ENCODE measurements at places on chromosomes 3 and 15. TPM values are rescaled to one million over a fixed set of nuclear protein-coding genes. Genes with fewer than 3 reads are reported as not detected.

The SLC6A1 gene
- total RNA-seq = not detected

GRCh38 chr3:23761440-23761896 lies 44.3 kb upstream of the UBE2E1 start:
- no peak for DNase-seq
- H3K27me3 ChIP-seq = no peaks in the 10 kb centered on the region
- H3K36me3 ChIP-seq = no peaks in the 10 kb centered on the region
- H3K4me3 ChIP-seq = no peak overlapping the region
- H3K4me1 ChIP-seq = peaks cover 18% of the 10 kb centered on the region

The CP gene
- total RNA-seq = not detected

- peak; percentile 25 for DNase-seq
- H3K36me3 ChIP-seq = no peaks in the 10 kb centered on the region
- H3K27me3 ChIP-seq = no peaks in the 10 kb centered on the region
- no peaks in the 10 kb centered on the region for H3K4me1 ChIP-seq
- H3K27ac ChIP-seq = no peak overlapping the region
Measured at GRCh38 chr15:58438956-58439355, 7.2 kb downstream of the LIPC start.

- H3K27me3 ChIP-seq = no peaks in the 10 kb centered on the region
- H3K4me3 ChIP-seq = no peak overlapping the region
- no peak for DNase-seq
- H3K4me1 ChIP-seq = no peaks in the 10 kb centered on the region
- no peaks in the 10 kb centered on the region for H3K36me3 ChIP-seq
Measured at GRCh38 chr15:54518156-54518882, 540.1 kb downstream of the UNC13C start.

The XCR1 gene
- not detected for total RNA-seq

The SLC28A2 gene
- total RNA-seq = not detected

GRCh38 chr15:68512598-68512997 lies 66.2 kb upstream of the CORO2B start:
- H3K4me1 ChIP-seq = no peaks in the 10 kb centered on the region
- no peaks in the 10 kb centered on the region for H3K36me3 ChIP-seq
- no peak overlapping the region for H3K27ac ChIP-seq
- no peaks in the 10 kb centered on the region for H3K27me3 ChIP-seq

DNA sequence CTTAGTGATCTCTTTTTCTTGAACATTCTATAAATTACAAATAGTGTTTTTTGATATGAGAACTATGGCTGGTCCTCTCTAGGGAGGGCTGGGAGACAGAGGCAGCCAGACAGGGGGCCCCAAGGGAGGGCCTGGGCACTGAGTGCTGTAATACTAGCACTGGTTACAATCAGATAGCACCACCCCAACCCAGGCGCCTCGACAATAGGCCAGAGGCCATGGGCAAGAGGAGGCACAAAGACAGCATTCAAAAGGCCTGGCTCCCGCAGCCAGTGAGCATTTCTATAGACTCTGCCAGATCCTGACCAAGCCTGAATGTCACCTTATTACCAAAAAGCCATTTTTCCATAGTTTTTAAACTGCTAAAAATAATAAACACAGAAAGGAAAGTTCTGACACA lies 158.5 kb downstream of the THRB start:
- no peak overlapping the region for H3K27ac ChIP-seq
- H3K4me1 ChIP-seq = no peaks in the 10 kb centered on the region
- H3K36me3 ChIP-seq = no peaks in the 10 kb centered on the region
- no peak for DNase-seq
- no peak overlapping the region for H3K4me3 ChIP-seq

DNA sequence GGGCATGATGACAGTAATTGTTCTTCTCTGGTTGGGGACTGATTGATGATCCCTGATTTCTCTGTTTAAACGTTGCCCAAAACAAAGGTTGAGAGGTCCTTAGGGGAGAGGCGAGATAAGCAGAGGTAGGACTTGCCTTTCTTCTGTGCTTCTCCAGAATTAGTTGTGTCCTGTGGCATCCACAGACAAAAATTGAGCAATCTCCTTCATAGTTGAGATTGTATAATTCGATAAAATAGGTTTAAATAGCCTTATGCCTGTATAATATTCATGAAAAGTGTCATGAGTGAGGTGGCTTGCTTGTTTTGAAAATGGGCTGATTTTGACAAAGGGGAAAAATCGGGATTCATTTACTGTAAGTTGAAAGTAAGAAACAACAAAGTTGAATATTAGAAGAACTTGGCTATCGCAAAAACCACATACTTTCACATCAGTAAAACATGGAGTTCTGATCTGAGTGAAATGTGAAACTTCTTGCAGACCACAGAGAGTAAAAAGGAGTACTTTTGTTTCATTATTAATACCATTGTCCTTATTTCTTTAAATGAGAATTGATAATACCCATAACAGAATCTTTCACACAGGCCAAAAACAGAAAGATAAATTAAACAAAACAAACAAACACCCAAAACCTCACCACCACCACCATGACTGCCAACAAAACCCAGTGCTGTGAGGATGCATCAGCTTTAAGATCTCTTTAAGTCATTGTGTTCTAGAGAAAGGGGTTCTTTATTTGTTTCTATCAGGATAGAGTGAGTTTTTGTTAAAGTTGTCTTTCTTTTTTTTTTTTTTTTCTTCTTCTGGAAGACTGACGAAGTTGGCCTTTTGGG lies 155.7 kb downstream of the LPP start:
- peaks cover 15% of the 10 kb centered on the region for H3K4me1 ChIP-seq
- no peaks in the 10 kb centered on the region for H3K36me3 ChIP-seq
- no peak for DNase-seq
- no peak overlapping the region for H3K27ac ChIP-seq
- no peak overlapping the region for H3K4me3 ChIP-seq

Measured in CD4-positive, alpha-beta memory T cell (primary cell).